ENCODE measurements at places on chromosomes 12 and 14. TPM values are rescaled to one million over a fixed set of nuclear protein-coding genes. Genes with fewer than 3 reads are reported as not detected.

The POLE2 gene
- total RNA-seq = 2.5 TPM

The MIP gene
- total RNA-seq = not detected

The EMP1 gene
- 459 TPM for total RNA-seq

The BORCS5 gene
- total RNA-seq = 12.2 TPM

The CAPS2 gene
- total RNA-seq = 5.9 TPM

The KRT85 gene
- not detected for total RNA-seq

The FAM181A gene
- total RNA-seq = not detected

The ENDOU gene
- not detected for total RNA-seq

The FBLN5 gene
- 27.6 TPM for total RNA-seq

The HOXC13 gene
- not detected for total RNA-seq

The NXPH4 gene
- not detected for total RNA-seq

The LRCOL1 gene
- not detected for total RNA-seq

The SOX5 gene
- total RNA-seq = 3.9 TPM

The CLEC7A gene
- 2.5 TPM for total RNA-seq

The P2RX2 gene
- total RNA-seq = 0.34 TPM

The HOXC6 gene
- not detected for total RNA-seq

The TAS2R19 gene
- 2.9 TPM for total RNA-seq

The YLPM1 gene
- 42.7 TPM for total RNA-seq

The LRP6 gene
- 32.7 TPM for total RNA-seq

Measured in left colon (tissue), 2 donors.